NCI-H526 (cell line): ENCODE measurements at places on chromosomes 4 and X.

DNA sequence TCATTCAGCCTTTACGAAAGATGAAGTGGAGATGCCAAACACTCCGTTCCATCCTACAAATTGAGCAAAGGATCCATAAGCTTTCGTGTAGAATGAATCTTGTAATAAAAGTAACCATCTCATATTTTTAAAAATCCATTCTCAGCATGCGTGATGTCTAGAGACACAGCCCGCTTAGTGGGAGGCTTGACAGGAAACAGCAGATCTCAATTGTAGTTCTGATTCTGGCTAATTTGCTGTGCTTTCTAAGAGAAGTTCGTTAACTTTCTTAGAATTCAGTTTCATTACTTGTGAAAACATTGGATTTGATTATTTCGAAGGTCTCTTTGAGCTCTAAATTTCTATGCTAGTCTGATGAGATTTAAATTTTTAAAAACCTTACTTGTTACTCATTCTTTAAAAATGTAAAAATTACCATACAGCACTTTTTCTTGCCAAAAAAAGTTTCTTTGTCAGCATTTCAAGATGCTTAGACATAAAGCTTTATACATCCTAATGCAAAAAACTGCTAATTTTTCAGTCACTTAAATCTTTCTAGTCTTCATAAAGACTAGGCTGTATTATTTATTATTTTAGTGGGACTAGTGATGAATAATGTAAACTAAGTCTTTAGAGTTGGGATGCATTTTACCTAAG lies 66.9 kb upstream of the NEIL3 start:
- no peak for DNase-seq

DNA sequence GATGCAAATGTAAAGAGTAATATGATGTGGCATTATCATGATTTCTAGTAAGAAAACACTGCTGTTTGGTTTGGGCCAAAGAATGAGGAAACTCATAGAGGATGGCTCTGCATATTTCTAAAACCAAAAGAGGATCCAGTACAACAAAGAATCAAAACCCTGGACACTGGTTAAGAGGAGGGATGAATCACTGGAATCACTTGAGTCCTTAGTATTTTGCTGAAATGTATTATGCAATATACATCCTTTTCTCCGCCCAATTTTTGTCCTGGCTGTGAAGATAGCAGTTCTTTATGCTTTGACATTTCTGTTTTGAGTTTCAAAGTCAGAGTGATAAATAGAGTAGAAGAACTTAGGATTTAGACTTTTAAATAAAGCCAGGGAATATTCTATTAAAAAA lies 345.9 kb downstream of the PACRGL start:
- DNase-seq = no peak

- no peak for DNase-seq
Observed at GRCh38 chrX:68847172-68847571, 18.4 kb downstream of the EFNB1 start.

GRCh38 chr4:109908731-109909130 lies 4.0 kb upstream of the EGF start:
- DNase-seq = no peak

DNA sequence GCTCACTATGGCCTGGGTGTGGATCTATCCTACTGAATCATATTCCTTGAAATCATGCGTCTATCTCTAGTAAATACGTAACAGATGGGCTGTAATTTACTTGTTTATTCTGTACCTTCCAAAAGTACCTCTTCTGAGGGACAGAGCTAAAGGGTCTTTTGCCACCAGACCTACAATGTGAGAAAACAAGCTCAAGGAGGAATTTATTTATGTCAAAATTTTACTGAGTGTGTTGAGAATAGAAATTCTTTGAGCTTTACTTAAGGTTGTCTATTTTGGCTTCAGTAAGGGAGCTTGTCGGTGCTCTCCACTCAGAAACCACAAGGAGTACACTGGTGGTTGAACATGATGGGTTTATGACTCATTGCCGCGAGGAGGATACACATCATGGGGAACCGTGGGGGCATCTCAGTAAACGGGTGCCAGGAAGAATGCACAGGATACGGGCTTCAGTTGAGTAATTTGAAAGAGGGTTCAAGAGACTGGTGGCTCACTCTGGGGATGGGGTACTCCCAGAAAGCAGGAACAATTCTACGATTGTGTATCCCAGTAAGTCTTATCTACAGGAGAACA lies 3.0 kb downstream of the ANK2 start:
- no peak for DNase-seq

DNA sequence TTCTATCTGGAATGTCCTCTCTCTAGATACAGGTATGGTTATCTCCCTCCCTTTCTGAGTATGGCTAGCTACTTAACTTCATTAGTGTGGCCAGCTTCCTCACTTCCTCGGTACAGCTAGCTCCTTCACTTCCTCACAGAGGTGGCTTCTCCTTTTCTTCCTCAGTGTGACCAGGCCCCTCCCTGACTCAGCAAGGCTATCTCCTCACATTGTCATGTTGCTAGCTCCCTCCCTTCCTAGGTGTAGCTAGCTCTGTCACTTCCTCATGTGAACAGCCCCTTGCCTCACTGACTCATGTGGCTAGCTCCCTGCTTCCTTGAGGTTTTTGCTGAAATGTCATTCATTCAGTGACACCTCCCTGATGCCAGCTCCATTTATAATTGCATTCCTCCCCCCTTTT lies 67.3 kb upstream of the DDIT4L start:
- no peak for DNase-seq

DNA sequence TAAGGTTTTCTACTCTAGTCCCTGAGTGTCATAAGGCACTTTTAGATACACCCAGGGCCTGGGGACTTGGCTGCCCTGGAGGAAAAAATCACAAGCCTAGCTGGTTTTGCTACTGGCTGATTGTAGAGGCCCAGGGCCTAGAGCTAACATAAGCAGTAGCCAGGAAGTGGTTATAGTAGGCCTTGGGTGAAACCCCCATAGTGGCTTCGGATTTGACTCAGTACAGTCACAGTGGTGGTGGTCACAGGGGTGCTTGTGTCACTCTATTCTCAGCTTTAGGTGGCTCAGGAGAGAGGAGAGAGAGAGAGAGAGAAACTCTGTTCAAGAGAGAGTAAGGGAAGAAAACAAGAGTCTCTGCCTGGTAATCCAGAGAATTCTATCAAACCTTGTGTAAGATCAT lies 194.5 kb upstream of the EDA2R start:
- no peak for DNase-seq

- DNase-seq = no peak
Observed at GRCh38 chrX:47722260-47722659, 63.3 kb upstream of the UXT start.

DNA sequence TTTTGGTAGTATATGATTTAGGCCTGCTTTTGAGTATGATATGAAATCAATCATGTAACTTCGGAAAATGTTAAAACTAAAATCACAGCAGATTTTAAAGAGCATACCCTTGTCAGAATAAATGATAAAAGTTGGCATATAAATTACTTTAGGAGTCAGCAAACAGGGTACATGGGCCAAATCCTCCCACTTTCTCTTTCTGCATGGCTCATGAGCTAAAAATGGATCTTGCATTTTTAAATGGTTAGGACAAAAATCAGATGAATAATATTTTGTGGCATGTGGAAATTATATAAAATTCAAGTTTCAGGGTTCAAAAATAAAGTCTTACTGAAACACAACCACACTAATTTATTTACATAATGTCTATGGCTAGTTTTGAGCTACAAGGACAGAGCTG lies 214.9 kb downstream of the GASK1B start:
- no peak for DNase-seq

DNA sequence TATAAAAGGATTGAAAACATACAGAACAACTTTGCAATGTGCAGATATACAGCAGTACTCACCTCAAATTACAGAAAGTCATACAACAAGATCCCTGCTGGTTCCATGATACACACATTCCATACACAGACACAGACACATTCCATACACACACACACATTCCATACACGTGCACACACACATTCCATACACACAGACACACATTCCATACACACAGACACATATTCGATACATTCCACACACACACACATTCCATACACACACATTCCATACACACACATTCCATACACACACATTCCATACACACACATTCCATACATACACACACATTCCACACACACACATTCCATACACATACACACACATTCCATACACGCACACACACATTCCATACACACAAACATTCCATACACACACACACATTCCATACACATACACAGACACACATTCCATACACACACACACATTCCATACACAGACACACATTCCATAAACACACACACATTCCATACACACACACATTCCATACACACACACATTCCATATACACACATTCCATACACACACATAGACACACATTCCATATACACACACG lies 13.7 kb downstream of the LINC00632 start:
- no peak for DNase-seq

DNA sequence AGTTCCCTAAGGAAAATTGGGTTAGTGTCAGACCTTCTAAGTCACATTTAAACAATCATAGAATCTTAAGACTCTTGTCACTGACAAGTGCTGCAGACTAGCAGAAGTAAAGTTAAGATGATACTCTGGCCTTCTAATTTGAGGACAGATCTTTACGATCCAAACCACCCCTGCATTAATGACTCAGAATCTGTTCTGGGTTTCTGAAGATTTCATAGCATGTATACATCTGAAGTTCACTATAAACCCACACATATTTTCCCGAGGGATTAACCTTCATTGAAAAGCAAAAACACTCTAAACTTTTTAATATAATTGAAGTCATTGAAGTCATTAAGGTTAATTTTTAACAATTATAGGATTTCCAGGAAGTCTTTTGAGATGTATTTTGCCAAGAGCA lies 674.3 kb downstream of the IQCM start:
- DNase-seq = no peak

DNA sequence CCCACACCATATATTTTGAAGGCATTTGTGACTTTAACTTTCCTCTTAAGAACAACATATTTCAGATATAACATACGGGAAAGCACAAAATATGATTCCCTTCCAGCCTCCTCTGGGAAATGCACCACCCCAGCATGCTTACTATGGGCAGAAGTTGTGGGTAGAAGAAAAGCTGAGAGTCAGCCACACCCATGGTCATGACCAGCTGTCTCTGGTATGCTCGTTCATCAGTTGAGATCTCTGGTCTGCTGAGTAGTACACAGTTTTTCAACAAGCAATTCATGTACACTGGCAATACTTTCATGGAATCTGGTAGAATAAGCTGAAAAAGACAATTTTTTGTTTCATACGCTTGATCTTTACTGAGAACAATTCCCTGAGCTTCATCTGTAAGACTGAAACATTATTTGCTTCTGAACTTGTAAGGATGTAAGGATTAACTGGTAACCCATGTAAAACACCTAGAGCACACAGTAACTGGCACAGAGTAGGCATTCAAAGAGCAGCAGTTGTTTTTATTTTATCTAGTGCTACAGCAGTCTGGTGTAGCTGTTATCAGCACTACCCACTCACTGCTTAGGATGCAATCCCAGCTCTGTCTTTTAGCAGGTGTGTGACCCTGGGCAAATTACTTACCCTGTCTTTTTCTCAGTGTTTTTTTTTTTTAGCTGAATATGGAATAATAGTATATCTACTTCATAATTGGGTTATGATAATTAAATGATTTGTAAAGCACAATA lies 47.6 kb downstream of the METTL14 start:
- DNase-seq = no peak

DNA sequence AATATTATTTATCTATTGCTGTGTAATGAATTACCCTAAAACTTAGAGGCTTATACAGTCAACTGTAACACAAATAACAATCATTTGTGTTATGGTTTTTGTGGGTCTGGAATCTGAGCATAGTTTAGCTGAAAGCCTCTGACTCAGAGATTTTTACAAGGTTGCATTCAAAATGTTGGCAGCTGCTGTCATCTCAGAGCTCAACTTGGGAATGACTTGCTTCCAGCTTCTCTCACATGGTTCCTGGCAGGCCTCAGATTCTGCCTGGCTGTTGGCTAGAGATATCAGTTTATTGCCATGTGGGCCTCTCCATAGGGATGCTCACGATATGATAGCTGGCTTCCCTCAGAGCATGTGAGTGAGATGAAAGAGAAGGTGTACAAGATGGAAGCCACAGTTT lies 70.2 kb upstream of the BRWD3 start:
- DNase-seq = no peak
